ENCODE measurements at places on chromosomes 4 and X.

DNA sequence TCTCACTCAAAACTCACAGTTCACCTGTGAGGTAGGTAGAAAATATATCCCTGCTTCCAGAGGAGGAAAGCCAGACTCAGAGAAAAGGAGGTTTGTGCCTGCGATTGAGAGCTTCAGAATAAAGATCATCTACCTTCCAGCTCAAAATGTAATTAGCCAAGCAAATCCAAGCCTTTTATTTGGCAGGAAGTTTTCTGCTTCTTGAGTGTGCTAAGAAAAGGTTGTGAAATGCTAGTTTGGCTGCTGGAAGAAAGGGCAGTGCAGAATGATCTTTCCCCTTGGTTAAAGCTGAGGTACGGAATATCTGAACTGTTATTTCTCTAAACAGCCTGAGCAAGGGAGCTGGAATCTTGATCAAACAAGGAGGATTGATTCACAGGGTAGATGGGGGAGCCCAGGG is 59.7 kb upstream of the VCX3B start:
- DNase-seq = no peak

DNA sequence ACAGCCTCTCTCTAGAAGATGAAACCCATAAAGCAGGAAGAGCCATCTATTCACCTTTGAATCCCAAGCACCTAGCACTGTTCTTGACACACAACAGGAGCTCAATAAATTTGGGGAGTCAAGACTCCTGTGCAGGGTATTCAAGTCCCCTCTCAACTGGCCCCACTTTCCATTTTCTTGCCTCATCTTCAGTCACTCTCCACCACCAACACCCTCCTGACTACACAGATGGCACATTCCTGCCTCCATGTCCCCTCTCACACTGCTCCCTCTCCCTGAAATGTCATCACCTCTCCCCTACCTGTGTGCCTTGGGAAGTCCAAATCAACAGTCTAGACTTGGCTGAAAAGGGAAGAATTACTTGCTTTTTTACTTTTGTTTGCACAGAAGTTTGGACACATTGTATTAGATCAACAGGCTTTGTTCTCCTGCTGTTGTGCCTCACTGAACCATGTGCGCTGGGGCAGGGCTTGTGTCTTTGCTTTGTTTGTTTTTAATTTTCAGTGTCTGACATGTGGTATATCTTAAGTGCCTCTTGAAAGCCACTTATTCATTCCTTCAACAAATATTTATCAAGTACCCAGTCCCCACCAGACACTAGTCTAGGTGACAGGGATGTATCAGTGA is 85.1 kb downstream of the APBB2 start:
- no peak for DNase-seq

- DNase-seq = no peak
Measured at GRCh38 chr4:174860588-174860987, 31.5 kb upstream of the GLRA3 start.

DNA sequence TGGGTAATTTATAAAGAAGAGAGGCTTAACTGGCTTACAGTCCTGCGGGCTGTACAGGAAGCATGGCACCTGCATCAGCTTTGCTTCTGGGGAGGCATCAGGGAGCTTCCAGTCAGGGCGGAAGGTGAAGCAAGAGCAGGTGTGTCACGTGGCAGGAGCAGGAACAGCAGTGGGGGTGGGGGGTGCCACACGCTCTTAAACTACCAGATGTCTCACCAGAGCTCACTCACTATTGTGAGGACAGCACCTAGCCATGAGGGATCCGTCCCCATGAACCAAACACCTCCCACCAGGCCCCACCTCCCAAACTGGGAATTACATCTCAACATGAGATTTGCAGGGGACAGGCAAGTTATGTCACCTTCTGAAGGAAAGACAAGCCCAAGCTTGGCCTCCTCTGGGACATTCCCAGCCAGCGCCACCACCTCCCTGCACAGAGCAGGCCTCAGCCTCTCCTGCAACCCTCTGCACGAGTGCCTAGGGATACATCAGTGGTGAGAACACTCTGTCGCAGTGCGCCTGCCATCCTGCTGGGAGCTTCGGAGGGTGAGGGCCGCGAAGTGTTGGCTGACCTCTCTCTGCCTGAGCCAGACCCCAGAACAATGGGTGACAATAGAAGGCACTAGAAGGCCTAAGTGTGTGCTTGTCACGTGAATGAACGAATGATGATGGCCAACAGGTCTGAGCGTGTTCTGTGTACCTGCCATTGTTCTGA is 244.3 kb downstream of the EVC2 start:
- no peak for DNase-seq

DNA sequence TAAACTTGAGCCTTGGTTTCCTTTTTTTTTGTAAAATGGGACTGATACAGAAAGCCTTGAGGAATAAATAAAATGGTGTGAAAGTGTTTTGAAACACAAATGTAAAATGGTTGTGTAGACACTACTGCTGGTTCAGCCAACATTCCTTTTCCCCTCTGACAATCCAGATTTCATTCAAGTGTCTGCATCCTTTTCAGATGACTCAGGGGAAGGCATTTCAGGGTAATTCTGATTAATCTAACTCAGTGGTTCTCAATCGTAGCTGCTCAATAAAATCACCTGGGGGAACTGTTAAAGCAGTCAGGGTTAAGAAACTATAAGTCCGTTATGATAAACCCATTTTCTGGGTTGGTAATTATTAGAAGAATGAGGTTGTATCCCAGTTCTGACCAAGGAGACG is 4.6 kb downstream of the ARHGAP10 start:
- DNase-seq = no peak

- no peak for DNase-seq
Measured at GRCh38 chr4:38082424-38083385, 122.5 kb downstream of the PTTG2 start.

GRCh38 chr4:16969696-16970135 is 71.3 kb upstream of the LDB2 start:
- no peak for DNase-seq

DNA sequence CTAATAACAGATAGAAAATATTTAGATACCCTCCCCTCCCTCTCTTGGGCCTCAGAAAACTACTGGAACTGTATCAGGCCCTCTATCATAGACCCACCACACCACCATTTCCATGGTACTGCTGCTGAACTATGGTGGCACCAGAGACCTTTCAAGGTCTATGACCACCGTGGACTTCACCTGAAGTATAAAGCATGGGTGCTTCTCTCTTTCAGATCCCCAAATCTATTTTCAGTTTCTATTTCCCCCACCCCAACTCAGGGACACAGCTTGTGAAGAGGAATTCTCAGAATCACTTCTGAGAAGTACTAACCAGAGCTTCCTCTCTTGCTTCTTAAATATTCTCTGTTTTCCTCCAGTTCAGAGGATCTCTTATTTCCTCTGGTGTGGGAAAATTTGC is 840.8 kb upstream of the HTR2C start:
- DNase-seq = no peak

GRCh38 chr4:118344801-118345200 is 8.0 kb downstream of the PRSS12 start:
- no peak for DNase-seq

DNA sequence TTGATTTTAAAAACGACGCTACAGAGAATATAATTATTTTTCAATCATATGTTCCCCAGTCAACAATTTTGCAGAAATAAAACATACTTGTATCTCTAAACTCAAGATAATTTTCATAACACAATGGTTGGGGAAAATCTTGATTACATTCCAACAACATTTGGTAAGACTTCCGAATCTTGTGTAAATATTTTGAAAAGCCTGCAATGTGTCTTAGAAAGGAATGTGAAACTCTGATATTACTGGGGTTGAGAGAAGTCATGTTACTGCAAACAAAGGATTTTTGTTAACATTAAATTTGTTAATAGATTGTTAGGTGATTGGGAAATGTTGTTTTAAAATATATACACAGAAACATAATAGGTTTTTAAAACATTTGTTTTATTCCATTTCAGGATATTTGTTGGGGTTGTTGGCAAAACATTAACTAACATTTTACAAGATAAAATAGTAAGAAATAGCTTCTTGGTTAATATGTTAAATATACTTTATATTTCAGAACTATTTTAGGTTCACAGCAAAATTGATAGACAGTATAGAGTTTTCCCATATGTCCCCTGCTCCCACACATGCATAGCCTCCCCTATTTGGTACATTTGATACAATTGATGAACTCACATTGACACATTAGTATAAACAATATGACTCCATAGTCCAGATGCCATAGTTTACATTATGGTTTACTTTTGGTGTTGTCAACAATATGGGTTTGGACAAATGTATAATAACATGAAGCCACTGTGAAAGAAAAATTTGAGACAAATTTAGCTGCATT is 218.6 kb upstream of the FAM47A start:
- DNase-seq = no peak

- DNase-seq = no peak
Measured at GRCh38 chr4:82951196-82951595, 50.7 kb downstream of the THAP9 start.

GRCh38 chr4:15234116-15234855 is 193.5 kb upstream of the C1QTNF7 start:
- no peak for DNase-seq
